IgD-negative memory B cell (primary cell): ENCODE measurements at places on chromosomes 16 and 17. TPM values are rescaled to one million over a fixed set of nuclear protein-coding genes. Genes with fewer than 3 reads are reported as not detected.

The ASPHD1 gene
- polyA plus RNA-seq = not detected

The CCDC144A gene
- not detected for polyA plus RNA-seq

The TMEM114 gene
- not detected for polyA plus RNA-seq

The NEUROD2 gene
- polyA plus RNA-seq = not detected

The CHP2 gene
- polyA plus RNA-seq = not detected

The NPTX1 gene
- polyA plus RNA-seq = not detected

The CIBAR2 gene
- not detected for polyA plus RNA-seq

The SLC6A4 gene
- polyA plus RNA-seq = 0.13 TPM

The TNP2 gene
- polyA plus RNA-seq = not detected

The BCL7C gene
- polyA plus RNA-seq = 45.0 TPM

The KRT27 gene
- not detected for polyA plus RNA-seq

The TCAP gene
- polyA plus RNA-seq = not detected

The PSMB3 gene
- 426 TPM for polyA plus RNA-seq

The TBX21 gene
- polyA plus RNA-seq = 10.0 TPM

The PRSS53 gene
- 0.83 TPM for polyA plus RNA-seq

The CCL11 gene
- polyA plus RNA-seq = not detected

The DUSP14 gene
- polyA plus RNA-seq = 8.5 TPM

The USP43 gene
- not detected for polyA plus RNA-seq

The ANKRD40CL gene
- polyA plus RNA-seq = not detected

The ANKFN1 gene
- polyA plus RNA-seq = not detected

The PYCARD gene
- polyA plus RNA-seq = 130 TPM

The CHD9 gene
- 72.3 TPM for polyA plus RNA-seq

The TBC1D3 gene
- not detected for polyA plus RNA-seq

The MFSD11 gene
- 17.5 TPM for polyA plus RNA-seq

The HOXB2 gene
- 0.94 TPM for polyA plus RNA-seq

The MT1M gene
- polyA plus RNA-seq = not detected

The HAP1 gene
- polyA plus RNA-seq = not detected

The ASB16 gene
- not detected for polyA plus RNA-seq

The TP53TG3C gene
- polyA plus RNA-seq = not detected

The GNG13 gene
- not detected for polyA plus RNA-seq

The C1QTNF8 gene
- not detected for polyA plus RNA-seq

The CCL7 gene
- polyA plus RNA-seq = not detected

The NUPR1 gene
- not detected for polyA plus RNA-seq

The ACSM2A gene
- polyA plus RNA-seq = not detected

The KRTAP29-1 gene
- not detected for polyA plus RNA-seq
